ENCODE measurements at places on chromosomes 5 and 9.

DNA sequence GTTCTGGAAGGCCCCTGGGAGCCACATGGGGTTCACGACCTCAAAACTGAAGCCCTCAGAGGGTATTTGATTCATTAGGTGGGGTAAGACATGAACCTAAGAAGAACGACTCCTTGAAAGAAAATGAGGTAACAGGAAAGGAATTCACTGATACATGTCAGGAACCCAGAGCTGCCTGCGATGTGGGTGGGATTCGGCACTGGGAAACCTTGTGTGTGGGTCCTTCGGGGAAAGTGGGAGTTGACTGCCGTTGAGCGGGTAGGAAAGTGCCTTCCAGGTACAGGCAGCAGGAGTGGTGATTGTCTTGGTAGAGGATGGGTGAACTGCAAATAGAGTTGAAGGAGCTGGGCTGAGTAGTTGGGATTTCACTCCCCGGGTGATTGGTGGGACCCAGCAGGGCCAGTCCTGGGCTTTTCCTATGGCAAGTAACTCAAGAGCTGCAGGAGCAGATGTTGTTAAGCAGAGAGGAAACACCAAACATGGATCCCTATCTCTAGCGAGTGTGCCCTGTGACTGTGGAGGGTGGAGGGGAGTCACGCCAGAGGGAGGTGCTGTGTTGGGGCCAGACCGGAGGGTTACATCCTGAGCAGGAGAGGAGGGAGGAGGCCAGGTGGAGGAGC is 30.8 kb downstream of the ANKRD33B start:
- H3K4me3 ChIP-seq, result no peak overlapping the region
- H3K27ac ChIP-seq, result no peak overlapping the region
- DNase-seq, result no peak
- H3K27me3 ChIP-seq, result no peaks in the 10 kb centered on the region

DNA sequence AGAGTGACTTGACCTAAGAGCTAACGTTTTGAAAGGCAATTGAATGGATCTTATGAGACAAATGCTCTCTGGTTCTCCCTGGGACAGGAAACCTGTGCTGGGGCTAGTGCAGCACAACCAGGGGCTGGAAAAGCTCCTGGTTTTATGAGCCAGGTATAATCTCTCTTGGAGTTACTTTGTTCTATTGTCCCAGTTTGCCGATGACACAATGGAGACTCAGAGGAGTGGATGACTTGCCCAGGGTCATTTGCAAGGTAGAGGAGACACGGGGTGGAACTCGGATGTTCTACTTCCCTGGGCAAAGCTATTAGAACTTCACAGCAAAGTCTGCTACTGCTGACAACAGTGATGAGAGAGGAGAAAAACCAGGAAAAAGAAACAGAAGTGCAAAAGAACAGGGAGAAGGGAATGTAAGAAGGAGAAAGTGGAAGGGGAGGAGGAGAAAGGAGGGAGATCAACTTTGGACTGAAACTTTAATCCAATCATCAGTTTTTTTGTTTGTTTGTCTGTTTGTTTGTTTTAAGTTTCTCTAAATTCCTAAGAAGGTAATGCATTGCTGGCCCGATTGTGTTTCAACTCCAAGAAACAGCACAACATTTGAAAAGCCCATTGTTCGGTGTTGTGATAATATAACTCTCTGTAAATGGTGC is 7.4 kb upstream of the GSN start:
- H3K27me3 ChIP-seq, result no peaks in the 10 kb centered on the region
- DNase-seq, result no peak
- H3K4me3 ChIP-seq, result no peak overlapping the region
- H3K4me1 ChIP-seq, result peaks cover 6% of the 10 kb centered on the region
- no peak overlapping the region for H3K27ac ChIP-seq
- no peaks in the 10 kb centered on the region for H3K36me3 ChIP-seq

DNA sequence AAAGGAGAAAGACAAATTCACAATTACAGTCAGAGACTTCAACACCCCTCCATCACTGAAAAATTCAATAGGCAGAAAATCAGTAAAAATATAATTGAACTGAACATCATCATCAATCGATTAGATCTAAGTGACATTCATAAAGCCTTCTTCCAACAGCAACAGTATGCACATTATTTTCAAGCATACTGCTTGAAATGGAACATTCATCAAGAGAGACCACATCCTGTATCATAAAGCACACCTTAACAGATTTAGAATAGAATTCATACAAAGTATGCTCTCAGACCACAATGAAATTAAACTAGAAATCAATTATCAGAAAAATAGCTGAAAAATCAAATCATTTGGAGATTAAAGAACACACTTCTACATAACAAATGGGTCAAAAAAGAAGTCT is 39.1 kb downstream of the ERMP1 start:
- H3K4me3 ChIP-seq, result no peak overlapping the region
- H3K36me3 ChIP-seq, result no peaks in the 10 kb centered on the region
- H3K4me1 ChIP-seq, result no peaks in the 10 kb centered on the region
- no peak overlapping the region for H3K27ac ChIP-seq
- H3K27me3 ChIP-seq, result no peaks in the 10 kb centered on the region

DNA sequence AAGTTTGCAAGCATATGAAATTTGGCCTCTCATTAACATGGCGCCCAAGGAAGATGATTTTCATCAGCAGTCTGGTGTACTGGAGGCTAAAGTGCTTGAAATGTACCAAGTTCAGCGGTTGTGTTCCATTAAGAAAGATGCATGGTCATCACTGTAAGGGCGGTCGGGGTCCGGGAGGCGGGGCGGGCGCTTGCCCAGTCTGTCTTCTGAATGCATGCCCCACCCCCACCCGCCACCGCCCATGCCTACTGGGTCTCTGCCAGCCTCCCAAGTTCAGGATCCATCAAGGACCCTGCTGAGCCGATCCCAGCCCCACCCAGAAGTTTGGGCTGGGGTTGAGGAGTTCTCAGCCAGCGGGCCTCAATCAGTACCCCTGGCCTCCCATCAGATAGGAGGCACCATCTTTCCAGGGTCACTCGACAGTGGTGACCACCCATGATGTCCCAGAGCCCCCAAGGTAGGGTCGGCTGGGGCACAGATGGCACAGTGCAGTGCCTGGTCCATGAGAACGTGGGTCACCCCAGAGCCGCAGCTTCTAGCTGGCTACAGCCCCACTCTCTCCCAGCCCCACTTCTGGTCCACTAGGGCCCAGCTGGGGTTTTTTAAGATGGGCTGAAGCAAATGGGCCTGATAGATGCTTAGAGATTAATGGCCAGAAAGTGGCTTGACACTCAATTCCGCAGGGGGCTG is 24.4 kb upstream of the PRDM12 start:
- H3K27me3 ChIP-seq, result no peaks in the 10 kb centered on the region
- no peaks in the 10 kb centered on the region for H3K4me1 ChIP-seq
- no peaks in the 10 kb centered on the region for H3K36me3 ChIP-seq
- no peak overlapping the region for H3K4me3 ChIP-seq
- DNase-seq, result no peak

GRCh38 chr5:174798551-174798951 is 74.2 kb downstream of the MSX2 start:
- no peak overlapping the region for H3K4me3 ChIP-seq
- no peaks in the 10 kb centered on the region for H3K27me3 ChIP-seq
- H3K36me3 ChIP-seq, result no peaks in the 10 kb centered on the region
- DNase-seq, result no peak

DNA sequence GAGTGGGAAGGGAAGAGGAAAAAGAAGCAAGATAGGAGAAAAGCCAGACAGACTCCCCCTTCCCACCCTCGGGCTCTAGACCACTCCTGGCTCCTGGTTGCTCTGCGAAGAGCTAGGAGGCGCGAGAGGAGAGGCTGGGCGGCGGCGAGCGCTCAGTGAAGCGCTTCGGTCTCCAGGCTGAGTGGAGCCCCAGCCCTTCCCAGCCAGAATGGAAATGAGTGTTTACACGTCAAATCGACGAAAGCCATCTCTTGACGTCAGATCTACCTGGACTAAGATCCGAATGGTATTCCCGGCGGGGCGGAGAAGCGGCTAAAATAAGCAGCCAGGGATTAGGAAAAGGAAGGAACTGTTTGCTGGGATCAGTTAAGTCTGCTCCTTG is at the start of gene PCSK1:
Gene PCSK1, minus strand, starts transcription at position 183 of the 382 bp plus-strand sequence. CDS start 206 bp downstream, outside the sequence.
- peaks cover 3% of the 10 kb centered on the region for H3K4me1 ChIP-seq
- H3K36me3 ChIP-seq, result no peaks in the 10 kb centered on the region
- H3K27ac ChIP-seq, result no peak within 1 kb of the TSS
- no peak within 1 kb of the TSS for H3K4me3 ChIP-seq
- no peak for DNase-seq

DNA sequence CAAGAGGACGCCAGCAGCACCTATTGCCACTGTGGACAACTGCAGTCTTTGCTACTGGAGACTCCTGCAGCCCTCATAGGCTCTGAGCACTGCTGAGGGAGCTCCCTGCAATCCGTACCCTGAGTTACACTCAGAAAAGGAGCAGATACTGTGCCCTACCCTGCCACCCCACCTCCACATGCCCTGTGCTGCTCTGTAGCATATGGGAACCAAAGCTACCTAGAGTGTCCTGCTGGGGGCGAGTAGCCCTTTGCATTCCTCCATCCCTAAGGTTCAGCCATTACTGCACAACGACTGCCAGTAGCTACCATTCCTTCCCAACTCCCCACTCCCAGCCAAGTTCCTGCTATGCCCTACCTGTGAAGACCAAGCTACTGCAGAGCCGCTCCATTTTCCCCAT is 90.2 kb upstream of the SNCAIP start:
- no peaks in the 10 kb centered on the region for H3K27me3 ChIP-seq
- no peak for DNase-seq
- no peaks in the 10 kb centered on the region for H3K36me3 ChIP-seq
- no peaks in the 10 kb centered on the region for H3K4me1 ChIP-seq
- H3K4me3 ChIP-seq, result no peak overlapping the region
- H3K27ac ChIP-seq, result no peak overlapping the region

DNA sequence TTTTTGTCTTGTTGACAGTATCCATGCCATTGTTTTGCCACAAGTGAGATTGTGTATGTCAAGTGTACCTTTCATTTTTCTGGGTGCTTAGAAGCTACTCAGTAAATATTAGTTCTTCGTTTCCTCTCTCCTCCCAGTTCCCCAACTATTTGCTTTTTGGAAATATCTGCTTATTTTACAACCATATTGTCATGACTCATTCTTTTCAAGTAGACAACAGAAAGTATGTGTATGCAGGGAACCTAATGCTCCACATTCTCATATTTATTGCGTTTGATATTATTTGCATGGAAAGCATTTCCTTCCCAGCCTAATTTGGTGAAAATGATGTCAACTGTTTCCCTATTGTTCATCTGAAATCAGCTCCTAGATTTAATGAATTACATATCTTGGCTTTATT is 483.7 kb upstream of the RIOK2 start:
- no peak overlapping the region for H3K4me3 ChIP-seq
- H3K27ac ChIP-seq, result no peak overlapping the region
- no peaks in the 10 kb centered on the region for H3K27me3 ChIP-seq
- DNase-seq, result no peak
- no peaks in the 10 kb centered on the region for H3K36me3 ChIP-seq

- DNase-seq, result no peak
- H3K27me3 ChIP-seq, result no peaks in the 10 kb centered on the region
- no peaks in the 10 kb centered on the region for H3K36me3 ChIP-seq
- no peak overlapping the region for H3K4me3 ChIP-seq
- H3K27ac ChIP-seq, result no peak overlapping the region
Observed at GRCh38 chr5:68647743-68648142, 432.2 kb downstream of the PIK3R1 start.

GRCh38 chr5:97231025-97231636 is 48.1 kb upstream of the RIOK2 start:
- no peaks in the 10 kb centered on the region for H3K36me3 ChIP-seq
- H3K27ac ChIP-seq, result peak overlapping the region; percentile 46
- no peak overlapping the region for H3K4me3 ChIP-seq
- DNase-seq, result no peak
- H3K4me1 ChIP-seq, result no peaks in the 10 kb centered on the region
- H3K27me3 ChIP-seq, result no peaks in the 10 kb centered on the region

- H3K4me3 ChIP-seq, result no peak overlapping the region
- no peaks in the 10 kb centered on the region for H3K36me3 ChIP-seq
- peaks cover 14% of the 10 kb centered on the region for H3K4me1 ChIP-seq
- no peaks in the 10 kb centered on the region for H3K27me3 ChIP-seq
- H3K27ac ChIP-seq, result no peak overlapping the region
Observed at GRCh38 chr5:56123531-56124243, 109.4 kb downstream of the ANKRD55 start.

- peaks cover 5% of the 10 kb centered on the region for H3K4me1 ChIP-seq
- no peak overlapping the region for H3K27ac ChIP-seq
- no peak overlapping the region for H3K4me3 ChIP-seq
- DNase-seq, result no peak
- no peaks in the 10 kb centered on the region for H3K27me3 ChIP-seq
Observed at GRCh38 chr9:81825846-81826516, 102.2 kb upstream of the SPATA31D4 start.

DNA sequence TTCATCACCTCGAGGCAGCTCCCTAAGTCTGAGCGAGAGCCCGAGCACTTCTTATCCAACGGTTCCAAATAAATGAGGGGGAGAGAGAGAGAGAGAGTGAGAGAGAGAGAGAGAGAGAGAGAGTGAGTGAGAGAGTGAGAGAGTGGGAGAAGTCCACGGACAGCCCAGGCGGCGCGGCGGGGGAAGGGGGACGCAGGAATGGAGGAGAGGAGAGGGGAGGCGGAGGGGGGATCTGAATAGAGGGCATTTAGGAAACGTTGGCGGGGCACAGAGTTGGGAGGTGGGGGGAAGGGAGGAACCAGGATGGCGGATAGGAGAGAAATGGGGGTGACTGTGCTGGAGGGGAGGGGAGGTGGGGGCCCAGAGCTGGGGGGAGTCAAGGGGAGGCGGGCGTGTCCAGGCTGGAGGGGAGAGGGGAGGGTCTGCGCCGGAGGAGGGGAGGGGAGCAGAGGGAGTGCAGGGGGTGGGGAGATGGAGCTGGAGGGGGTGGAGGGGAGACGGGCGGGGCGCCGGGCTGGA is 398 bp upstream of the BASP1 start:
- peaks cover 1% of the 10 kb centered on the region for H3K4me1 ChIP-seq

DNA sequence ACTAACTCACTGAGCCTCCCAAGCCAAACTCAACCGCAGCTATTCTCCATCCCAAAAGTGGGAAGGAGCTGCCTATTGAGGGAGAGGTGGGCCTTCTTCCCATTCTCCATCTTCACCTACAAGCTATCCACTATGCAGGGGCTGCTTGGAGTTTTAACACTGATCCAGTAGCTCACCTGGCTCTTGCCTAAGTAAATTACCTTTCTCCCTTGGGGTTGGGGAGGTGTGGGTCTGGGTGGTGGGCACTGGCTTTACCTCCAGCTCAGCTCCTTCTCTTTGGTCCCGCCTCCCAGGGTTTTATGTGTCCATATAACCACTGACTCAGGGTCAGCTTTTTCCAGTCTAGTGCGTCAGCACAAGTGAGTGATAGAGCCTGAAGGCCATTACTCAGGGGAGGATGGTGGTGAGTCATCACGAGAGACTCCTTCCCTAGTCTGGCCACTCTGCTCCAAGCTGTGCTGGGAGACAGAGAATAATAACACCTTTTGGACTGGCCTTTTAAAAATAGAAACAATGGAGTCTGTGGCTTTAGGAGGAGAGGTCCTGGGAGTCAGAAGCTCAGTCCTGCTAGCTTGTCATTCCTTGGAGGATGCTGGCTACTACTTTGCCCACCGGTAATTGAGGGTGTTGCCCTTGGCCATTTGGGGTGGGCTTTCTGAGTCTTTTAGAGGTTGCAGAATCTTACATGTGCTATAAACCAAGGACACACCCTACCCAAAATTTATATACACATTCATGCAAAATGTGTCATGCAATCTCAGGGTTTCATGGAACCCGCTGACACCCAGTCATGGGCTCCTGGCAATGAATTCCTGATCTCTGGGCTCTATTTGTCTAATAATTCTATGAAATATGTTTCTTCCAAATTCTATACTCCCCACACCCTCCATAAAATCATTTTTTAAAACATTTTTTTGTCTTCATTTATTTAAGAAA is 35.6 kb upstream of the ATP6V1G1 start:
- no peaks in the 10 kb centered on the region for H3K27me3 ChIP-seq
- DNase-seq, result peak; percentile 68
- H3K4me3 ChIP-seq, result no peak overlapping the region
- H3K27ac ChIP-seq, result peak overlapping the region; percentile 3
- H3K36me3 ChIP-seq, result no peaks in the 10 kb centered on the region
- H3K4me1 ChIP-seq, result no peaks in the 10 kb centered on the region
